Right renal cortex interstitium (tissue), 3 donors: ENCODE measurements at places on chromosomes 7 and 10. TPM values are rescaled to one million over a fixed set of nuclear protein-coding genes. Genes with fewer than 3 reads are reported as not detected.

DNA sequence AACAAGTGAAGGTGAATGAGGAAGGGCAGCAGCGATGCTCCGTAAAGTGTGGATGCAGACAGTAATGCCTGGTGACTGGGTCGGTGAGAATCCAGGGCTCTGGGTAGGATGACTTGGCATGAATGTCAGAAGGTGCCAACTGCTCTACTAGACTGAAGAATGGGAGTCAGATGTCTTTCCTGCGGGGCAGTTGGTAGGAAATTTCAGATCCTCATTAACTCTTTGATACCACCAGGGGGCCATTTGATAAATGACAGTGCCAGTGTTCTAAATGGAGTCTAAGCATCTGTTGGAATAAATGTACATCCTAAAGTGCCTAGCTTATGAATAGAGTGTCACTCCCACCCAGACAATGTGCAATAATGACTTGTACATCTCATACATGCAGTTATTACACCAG lies 462.0 kb downstream of the GRM8 start:
- DNase-seq, result no peak

Gene MYH16
- polyA plus RNA-seq, result not detected

DNA sequence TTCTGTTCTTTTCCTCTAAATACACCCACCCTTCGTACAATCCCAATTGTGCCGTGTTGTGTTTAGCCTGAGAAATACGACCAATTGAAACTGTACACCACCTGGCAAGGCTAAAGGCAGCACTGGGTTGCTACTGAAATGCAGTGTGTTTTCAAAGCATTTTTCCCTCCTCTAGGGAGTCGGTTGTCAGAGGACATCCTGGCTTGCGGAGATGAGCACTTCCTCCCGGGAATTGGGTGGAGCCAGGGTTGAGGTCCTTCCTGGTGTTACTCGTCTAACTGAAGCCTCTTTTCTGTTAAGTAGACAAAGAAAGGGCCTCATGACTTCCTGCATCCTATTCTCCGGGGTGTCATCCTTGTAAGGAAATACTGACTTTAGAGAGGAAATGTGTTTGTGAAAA lies 133.5 kb downstream of the MTPAP start:
- no peak for DNase-seq

DNA sequence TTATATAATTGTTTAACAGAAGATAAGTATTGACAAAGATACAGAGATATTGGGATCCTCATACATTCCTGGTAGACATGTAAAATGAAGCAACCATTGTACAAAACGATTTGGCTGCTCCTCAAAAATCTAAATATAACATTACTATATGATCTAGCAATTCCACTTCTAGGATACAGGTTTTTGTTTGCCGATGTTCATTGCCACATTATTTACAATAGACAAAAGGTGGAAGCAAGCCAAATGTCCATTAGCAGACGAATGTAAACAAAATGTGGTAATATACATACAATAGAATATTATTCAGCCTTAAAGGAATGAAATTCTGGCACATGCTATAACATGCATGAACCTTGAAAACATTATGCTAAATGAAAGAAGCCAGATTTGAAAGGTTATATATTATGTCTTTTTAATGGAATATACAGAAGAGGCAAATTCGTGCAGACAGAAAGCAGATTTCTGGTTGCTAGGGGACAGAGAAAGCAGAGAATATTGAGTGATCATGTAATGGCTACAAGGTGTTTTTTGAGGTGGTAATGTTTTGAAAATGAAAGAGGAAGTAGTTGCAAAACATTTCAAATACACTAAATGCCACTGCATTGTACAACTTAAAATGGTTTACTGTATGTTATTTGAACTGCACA lies 44.9 kb downstream of the POLR1F start:
- DNase-seq, result no peak

GRCh38 chr7:146725520-146725919 lies 608.9 kb downstream of the CNTNAP2 start:
- DNase-seq, result no peak

DNA sequence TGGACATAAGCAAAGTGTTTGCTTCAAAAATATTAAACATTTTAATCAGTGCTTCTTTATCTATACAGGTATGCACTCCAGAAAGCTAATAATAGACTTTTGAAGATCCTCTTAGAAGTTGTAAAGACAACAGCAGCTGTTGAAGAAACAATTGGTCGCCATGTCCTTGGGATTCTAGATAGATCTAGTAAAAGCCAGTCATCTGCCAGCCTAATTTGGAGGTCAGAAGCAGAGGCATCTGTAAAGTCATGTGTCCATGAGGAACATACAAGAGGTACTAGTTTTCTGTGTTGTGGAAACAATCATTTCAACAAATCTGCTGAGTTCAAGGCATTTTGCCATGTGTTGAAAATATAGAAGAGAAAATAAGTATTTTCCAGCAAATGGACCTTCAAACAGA lies 89.3 kb downstream of the CYP51A1 start:
- no peak for DNase-seq

DNA sequence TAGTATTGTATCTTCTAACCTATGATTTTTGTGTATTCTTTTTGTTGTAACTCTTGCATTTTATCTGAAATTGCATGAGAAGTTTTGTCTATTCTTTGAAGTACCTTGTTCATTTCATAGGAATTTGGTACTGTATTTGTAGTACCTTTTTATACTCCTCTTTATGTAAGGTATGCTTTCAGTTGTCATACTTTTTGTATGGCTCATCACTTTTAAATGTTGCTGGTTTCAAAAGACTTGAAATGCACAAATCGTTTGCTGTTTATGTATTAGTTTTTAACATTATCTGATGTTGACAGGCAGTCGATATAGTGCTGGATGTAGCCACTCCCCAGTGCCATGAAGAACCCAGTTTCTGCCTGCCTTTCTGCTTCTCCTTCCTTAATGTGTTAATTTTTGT lies 158.1 kb downstream of the SDK1 start:
- no peak for DNase-seq

Gene NPSR1
- not detected for polyA plus RNA-seq

DNA sequence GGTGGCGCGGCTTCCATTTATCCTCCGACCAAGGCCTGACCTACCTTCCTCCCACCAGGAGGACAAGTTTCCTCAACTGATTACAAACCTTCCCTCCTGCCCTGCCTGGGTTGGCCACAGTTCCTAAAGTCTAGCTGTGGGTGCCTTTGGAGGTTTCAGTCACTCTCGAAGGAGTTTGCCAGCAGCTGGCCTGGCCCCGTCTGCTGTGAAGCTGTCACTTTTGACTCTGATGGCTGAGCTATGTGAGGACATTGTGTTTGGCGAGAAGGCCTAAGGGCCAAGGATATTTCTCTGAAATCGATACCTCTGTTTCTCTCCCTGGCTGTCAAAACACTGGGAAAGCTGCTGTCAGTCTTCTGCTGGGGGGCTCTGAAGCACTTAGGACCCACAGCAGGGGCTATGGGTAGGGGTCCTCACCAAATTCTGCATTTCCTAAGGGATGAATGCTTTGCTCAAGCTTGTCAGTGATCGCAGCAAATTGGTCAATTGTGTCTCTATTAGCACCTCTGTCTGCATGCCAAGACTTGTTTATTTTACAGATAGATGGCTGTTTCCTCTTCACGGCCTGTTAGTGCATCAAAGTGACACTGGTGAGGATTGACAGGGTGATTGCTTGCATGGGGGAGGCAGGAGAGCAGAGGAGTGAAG lies 31.9 kb upstream of the SAMD8 start:
- no peak for DNase-seq

GRCh38 chr10:125565046-125565445 lies 117.9 kb downstream of the TEX36 start:
- DNase-seq, result no peak

DNA sequence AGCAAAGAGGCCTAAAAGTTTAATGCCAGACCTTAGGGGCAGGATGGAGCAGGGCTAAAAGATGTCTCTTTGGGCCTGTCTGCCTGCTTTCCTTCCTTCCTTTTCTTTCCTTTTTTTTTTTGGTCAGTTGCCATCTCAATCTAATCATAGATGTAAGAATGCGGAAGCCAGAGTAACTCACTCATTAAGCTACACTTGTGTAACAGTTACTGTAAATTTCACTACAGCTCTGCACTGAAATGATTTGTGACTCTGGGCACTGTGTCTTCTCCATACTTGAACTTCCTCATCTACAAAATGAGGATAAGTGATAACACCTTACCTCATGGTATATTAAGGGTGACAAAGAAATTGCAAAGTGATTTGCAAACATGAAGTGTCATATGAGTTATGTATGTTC lies 75.5 kb upstream of the AGK start:
- no peak for DNase-seq

GRCh38 chr7:13312307-13312706 lies 624.9 kb downstream of the ARL4A start:
- DNase-seq, result no peak

Gene SCIN
- polyA plus RNA-seq, result 124 TPM

Gene NPC1L1
- polyA plus RNA-seq, result 2.5 TPM

DNA sequence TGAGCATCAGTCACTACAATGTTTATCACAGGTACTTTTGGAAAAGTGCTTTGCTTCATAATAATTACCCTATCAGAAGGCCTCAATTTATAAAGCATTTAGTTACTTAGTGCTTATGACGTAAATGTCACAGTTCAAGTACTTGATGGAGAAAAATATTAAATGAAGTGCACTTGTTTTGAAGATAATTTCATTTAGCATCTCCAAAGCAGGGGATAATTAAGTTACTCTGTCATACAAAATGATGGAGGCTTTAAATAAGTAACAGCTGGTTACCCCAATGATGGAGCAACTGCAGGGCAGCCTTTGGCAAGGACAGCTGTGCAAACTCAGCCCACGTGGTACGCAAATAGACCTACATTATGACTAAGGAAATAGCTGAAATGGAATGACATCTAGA lies 768.8 kb downstream of the GRM8 start:
- DNase-seq, result no peak

GRCh38 chr7:45570797-45571196 lies 3.4 kb upstream of the ADCY1 start:
- DNase-seq, result no peak

GRCh38 chr7:137981668-137982067 lies 20.2 kb downstream of the CREB3L2 start:
- DNase-seq, result no peak

Gene CYP3A7
- 0.46 TPM for polyA plus RNA-seq

Gene CALHM1
- polyA plus RNA-seq, result 0.08 TPM

GRCh38 chr10:12435348-12435747 lies 86.0 kb downstream of the CAMK1D start:
- no peak for DNase-seq

GRCh38 chr10:87752566-87752965 lies 65.5 kb downstream of the ATAD1 start:
- DNase-seq, result no peak

DNA sequence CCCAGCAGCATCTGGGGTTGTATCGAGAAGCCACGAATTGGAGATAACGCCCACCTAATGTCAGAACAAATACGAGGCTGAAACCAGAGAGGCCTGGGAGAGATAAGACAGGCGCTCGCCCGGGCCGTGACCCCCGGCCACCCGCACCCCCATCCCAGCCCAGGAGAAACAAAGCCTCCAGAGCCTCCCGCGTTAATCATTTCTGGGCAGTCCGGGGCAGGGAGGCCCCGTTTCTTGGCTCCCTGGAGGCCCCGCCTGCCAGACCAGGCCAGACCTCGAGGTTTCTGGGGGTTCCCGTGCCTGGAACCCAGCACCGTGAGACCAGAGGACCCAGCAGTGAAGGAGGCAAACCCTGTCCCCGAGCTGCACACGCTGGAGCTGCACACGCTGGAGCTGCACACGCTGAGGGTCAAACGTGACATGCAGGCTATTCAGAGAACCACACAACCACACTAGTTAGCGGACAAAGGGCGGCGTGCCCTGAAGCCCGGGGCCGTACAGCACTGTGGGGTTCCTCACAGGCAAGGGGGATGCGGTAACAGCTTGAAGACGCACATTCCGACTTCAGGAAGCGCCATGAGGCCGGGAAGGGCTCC lies 53.4 kb downstream of the FOXL3 start:
- DNase-seq, result no peak

Gene LOXL4
- polyA plus RNA-seq, result 3.9 TPM

Gene FGFR2
- 102 TPM for polyA plus RNA-seq

Gene HOXA10
- 140 TPM for polyA plus RNA-seq

DNA sequence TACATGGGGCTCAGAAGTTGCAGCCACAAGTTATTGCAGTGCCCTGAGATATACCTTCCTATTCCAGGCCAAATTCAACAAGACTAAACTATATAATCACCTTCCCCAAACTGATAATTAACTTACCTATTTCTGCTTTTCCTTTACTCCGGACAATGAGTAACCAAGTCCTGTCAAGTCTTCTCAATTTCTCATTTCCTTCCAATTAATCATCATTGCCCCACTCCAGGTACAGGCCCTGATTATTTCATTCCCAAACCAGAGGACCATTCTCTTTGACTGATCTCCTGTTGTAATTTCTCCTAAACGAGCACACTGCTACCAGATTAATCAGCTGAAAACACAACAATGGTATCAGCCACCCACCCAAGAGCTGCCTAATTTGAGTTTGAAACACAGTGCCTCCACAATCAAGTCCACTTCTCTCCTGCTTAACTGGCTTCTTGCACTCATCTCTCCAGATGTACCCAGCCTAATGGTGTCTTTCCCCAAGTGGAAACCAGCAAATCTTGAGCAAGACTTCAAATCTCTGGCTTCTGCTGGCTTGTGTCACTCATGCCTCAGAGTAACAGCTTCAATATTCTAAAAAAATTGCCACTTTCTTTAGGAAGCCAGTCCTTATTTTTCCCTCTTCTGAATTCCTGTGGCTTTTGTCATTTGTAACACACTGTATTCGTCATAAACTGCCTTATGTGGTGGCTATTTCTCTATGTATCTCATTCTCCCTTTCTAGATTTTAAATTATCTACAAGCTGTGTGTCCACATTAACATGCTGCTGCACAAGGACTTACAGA lies 89.1 kb downstream of the CDK6 start:
- no peak for DNase-seq

Gene KCND2
- 2.2 TPM for polyA plus RNA-seq

DNA sequence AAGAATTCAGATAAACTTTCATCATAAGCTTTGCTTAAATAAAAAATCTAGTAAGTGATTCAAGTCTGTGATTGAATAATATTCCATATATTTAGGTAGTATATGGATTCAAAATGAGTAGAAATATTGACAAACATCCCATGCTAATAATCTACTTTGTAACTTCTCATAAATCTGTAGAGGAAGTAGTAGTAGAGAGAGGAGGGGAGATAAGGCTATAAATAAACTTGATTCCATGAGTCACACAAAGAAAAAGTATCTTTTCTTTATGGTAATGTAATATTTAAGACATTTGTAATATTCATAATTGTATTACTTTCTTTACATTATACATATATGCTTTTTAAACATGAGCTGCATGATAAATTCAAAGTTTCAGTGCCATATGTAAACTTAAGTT lies 25.6 kb upstream of the CD36 start:
- no peak for DNase-seq

- no peak for DNase-seq
Measured at GRCh38 chr10:71244431-71245419, 32.4 kb downstream of the UNC5B start.

- no peak for DNase-seq
Measured at GRCh38 chr7:73968487-73968886, 59.5 kb upstream of the ELN start.
